ENCODE measurements at places on chromosomes 1 and 21.

GRCh38 chr21:17512253-17513213 lies at the start of gene CXADR:
Gene CXADR, plus strand, starts transcription at chr21:17513043. Its CDS starts 87 bp downstream, at chr21:17513130.
- peak; percentile 71 for DNase-seq

- no peak for DNase-seq
Measured at GRCh38 chr21:37655611-37656300, 260.5 kb downstream of the KCNJ6 start.

GRCh38 chr1:39006726-39007645 lies 15.9 kb downstream of the AKIRIN1 start:
- DNase-seq: no peak

GRCh38 chr1:156509424-156510034 lies 9.0 kb upstream of the MEF2D start:
- DNase-seq: no peak

GRCh38 chr1:5650283-5651026 lies 341.8 kb downstream of the NPHP4 start:
- DNase-seq: no peak

DNA sequence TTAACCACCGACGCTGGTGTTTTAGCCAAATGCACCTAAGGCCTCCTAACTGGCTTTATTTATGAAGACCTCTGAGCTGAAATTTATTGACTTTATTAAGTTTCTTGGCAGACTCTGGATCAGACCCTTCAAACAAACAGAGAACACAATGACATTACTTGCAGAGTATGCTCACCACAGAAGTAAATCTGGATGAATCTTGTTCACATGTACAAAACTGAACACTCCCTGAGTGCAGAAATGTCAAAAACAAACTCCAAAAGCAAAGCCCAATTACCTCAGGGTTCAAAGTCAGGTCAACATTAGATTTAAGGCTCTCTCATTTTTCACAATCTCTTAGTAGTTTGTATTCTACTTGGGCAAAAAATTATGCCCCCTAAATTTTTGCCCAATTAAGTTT lies 218.6 kb downstream of the SLC45A1 start:
- no peak for DNase-seq

GRCh38 chr1:35560256-35561225 lies 2.9 kb downstream of the NCDN start:
- DNase-seq: no peak

- no peak for DNase-seq
Measured at GRCh38 chr21:42524341-42525028, 10.8 kb downstream of the SLC37A1 start.

GRCh38 chr21:33299181-33299752 lies 25.5 kb upstream of the IFNAR1 start:
- peak; percentile 48 for DNase-seq

GRCh38 chr1:152646656-152647055 lies 16.5 kb upstream of the LCE2D start:
- no peak for DNase-seq

DNA sequence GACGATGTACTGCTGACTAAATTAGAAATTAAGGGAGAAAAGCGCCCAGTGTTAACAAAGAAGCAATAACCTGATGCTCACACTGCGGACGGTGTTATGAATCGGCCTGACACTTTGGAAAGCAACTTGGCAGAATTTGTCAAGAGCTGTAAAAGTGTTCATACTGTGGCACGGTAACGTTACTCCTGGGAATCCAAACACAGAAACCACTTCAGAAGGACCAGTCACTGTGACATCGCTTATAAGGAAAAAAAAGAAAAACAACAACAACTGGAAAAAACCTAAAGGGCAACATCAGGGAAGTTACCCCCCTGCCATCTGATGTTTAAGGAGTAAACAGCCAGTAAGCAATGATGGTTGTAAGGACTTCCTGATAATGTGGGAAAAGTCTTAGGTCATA lies 27.7 kb downstream of the CAPZB start:
- DNase-seq: no peak

- no peak for DNase-seq
Measured at GRCh38 chr1:80462006-80462405, 1338.7 kb upstream of the ADGRL2 start.

DNA sequence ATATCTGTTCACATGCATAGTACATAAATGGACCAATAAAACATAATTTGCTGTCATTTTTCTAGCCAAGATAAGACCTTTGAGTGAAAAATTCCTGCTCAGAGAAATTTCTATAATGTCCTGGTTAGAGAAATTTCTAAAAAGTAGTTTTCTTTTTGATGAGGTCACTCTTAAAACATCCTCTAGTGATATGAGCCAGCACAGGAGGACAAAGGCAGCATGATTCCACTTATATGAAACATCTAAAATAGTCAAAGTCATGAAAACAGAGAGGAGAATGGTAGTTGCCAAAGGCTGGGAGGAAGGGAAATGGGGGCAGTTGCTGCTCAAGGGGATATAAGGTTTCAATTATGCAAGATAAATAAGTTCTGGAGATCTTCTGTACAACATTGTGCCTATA lies 239.4 kb downstream of the BACH1 start:
- DNase-seq: no peak

- no peak for DNase-seq
Measured at GRCh38 chr1:93051961-93052360, 27.1 kb upstream of the MTF2 start.

DNA sequence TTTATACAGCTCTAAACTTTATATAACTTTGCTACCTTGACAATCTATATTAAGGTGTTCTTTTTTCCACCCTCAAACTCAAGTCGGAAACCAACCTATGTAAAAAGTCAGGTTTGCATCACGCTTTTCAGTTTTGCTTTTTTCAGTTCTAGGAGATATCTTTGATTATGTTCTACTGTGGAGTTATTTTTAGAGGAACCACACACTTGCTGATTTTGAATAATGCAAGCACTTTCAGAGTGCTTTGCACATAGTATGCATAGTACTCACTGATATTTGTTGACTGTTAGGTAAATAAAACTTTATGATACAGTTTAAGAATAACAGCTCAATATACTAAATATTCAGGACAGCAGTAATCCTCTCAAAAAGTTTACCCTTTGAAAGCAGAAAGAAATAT lies 564.2 kb upstream of the ZRANB2 start:
- no peak for DNase-seq

GRCh38 chr1:99758073-99758511 lies 8.3 kb downstream of the FRRS1 start:
- DNase-seq: no peak

- DNase-seq: peak; percentile 20
Measured at GRCh38 chr1:22611530-22611947, 24.9 kb upstream of the C1QA start.

DNA sequence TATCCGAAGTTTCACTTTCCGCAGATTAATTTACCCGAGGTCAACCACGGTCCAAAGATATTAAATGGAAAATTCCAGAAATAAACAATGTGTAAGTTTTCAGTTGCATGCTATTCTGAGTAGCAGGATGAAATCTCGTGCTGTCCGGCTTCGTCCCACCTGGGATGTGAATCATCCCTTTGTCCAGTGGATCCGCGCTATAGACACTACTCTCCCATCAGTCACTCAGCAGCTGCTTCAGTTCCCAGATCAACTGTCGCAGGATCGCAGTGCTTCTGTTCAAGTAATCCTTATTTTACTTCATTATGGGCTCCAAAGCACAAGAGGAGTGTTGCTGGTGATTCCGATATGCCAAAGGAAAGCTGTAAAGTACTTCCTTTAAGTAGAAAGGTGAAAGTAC lies 8.3 kb upstream of the LRP8 start:
- DNase-seq: no peak

- DNase-seq: no peak
Measured at GRCh38 chr21:36059823-36060158, 535 bp downstream of the SETD4 start.

- no peak for DNase-seq
Measured at GRCh38 chr1:218667781-218668516, 322.8 kb downstream of the TGFB2 start.

GRCh38 chr1:64163431-64163830 lies 40.0 kb upstream of the UBE2U start:
- no peak for DNase-seq

GRCh38 chr1:54456921-54457529 lies 50.8 kb upstream of the SSBP3 start:
- no peak for DNase-seq

DNA sequence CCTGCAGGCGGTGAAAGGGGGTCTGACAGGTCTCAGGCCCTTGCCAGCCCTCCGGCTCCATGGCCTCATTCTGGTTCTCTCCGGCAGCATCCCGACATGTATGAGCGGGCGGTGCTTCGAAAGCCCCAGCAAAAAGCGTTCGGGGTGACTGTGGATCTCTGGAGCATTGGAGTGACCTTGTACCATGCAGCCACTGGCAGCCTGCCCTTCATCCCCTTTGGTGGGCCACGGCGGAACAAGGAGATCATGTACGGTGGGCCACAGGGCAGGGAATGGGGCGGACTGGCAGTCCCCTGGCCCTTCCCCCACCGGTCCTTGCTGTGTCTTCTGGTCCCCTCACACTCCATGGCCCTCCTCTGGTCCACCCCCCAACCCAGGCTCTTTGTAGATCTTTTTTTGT lies 6.3 kb downstream of the IKBKE start:
- no peak for DNase-seq
